Tibial artery (tissue), 4 donors: ENCODE measurements at places on chromosomes 4 and X.

DNA sequence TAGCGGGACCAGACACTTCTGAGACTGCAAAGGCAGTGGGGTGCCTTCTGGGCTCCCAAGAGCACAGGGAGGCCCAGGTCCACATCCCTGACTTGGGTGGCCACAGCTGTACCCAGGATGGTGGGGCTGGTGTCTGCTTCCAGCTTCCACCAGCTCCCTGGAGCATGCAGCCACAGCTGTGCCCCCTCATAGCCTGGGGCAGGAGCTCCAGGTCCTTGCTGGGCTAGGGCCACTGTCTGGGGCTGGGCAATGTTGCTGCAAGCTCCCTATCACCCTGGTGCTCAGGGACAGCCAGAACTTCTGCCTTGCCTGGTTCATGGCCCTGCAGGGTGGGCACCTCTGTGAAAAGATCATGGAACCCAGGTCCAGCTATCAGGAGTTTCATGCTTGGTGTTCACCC is 673.9 kb downstream of the SH3BGRL start:
- DNase-seq = no peak

GRCh38 chr4:71614621-71615020 is 169.3 kb downstream of the GC start:
- DNase-seq = no peak

DNA sequence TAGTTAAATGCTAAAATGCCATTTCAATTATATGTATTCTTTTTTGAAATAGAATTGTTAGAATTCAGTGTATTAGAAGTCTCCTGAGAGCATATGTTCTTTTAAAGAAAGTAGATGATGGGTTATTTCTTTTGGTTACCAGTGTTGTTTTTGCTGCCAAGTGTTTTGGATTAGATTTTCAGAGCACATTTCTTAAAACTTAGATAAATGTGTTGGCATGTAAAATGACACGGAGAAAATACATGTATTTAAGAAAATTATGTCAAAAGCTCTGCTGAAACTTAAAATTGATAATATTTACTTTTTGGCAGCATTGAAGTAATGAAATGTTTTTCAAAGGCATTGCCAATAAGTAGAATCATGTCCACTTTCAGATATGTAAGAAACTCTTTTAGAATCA is 379.7 kb downstream of the ADGRL3 start:
- DNase-seq = no peak

DNA sequence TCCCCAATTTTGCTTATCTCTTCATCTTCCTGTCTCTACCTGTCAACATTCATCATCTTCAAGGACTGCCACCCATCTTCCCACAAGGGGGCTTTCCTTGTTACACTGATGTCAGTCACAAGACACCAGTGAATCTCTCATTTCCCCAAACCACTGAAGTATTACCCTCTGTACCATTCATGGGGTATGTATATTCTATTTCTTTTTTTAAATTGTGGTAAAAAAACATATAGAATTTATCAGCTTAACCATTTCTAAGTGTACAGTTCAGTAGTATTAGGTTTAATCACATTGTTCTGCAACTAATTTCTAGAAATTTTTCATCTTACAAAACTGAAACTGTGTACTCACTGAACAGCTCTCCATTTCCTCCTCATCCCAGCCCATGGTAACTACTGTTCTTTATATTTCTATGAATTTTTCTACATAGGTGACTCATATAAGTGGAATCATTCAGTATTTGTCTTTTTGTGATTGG is 98.6 kb downstream of the LARP7 start:
- DNase-seq = no peak
